ENCODE measurements at places on chromosomes 13 and 19.
A peak's percentile ranks its signal among the peaks of the same experiment; 100 is the strongest.

GRCh38 chr13:20482275-20482761, 43.3 kb downstream of the CRYL1 start:
- DNase-seq = no peak

GRCh38 chr19:30811397-30812098, 439.4 kb downstream of the ZNF536 start:
- no peak for DNase-seq

GRCh38 chr19:19486343-19487076, 28.8 kb downstream of the TSSK6 start:
- DNase-seq = no peak

DNA sequence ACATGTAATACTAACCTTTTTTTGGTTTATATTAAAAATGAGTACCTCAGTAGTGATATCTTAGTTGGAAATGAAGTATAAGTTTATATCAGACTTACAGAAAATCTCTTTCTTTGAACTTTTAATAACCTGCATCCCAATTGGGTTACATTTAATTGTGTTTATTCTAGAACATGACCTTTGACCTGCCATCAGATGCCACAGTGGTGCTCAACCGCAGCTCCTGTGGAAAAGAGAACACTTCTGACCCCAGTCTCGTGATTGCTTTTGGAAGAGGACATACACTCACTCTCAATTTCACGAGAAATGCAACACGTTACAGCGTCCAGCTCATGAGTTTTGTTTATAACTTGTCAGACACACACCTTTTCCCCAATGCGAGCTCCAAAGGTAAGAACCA, 12.4 kb downstream of the LAMP1 start:
- no peak for DNase-seq

DNA sequence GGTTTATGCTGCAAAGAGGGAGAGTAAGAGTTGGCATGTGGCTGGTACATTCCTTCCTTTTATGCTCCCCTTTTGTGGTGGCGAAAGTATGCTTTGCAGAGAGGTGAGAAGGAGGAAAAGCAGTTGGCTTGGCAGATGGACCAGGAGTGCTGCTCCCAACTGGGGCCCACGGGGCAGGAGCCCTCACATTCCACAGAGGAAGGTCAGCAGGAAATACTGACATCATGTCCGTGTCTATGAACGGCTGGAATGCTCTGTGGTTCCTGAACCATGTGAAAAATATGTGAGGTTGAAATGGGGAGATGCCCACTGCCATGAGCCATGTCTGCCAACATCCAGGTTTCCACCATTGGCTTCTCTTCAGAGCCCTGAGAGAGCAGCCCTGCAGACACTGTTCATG, 33.3 kb upstream of the GAS6 start:
- DNase-seq = no peak

DNA sequence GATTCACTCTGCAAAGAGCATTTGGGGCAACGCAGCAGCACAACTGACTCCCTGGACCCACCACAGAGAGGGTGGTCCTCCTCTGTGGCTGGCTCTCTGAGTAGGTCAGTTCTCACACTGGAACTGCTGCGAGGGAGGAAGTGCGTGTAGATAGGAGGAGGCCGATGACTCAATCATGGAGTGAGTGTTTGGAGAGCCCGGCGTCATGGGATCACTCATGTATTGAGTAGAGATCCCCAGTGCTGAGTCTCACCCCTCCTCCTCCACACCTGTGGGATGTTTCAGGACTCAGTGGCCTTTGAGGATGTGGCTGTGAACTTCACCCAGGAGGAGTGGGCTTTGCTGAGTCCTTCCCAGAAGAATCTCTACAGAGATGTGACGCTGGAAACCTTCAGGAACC, 8.9 kb downstream of the ZNF101 start:
- no peak for DNase-seq

- no peak for DNase-seq
These were observed 33.2 kb upstream of the KATNAL1 start for GRCh38 chr13:30340331-30341250.

- no peak for DNase-seq
These were observed 167.9 kb downstream of the KLF12 start for GRCh38 chr13:73966331-73966730.

- no peak for DNase-seq
These were observed 20.3 kb downstream of the PLA2G4C start for GRCh38 chr19:48090281-48090802.

GRCh38 chr19:49403404-49404187, 15.5 kb downstream of the KASH5 start:
- no peak for DNase-seq

DNA sequence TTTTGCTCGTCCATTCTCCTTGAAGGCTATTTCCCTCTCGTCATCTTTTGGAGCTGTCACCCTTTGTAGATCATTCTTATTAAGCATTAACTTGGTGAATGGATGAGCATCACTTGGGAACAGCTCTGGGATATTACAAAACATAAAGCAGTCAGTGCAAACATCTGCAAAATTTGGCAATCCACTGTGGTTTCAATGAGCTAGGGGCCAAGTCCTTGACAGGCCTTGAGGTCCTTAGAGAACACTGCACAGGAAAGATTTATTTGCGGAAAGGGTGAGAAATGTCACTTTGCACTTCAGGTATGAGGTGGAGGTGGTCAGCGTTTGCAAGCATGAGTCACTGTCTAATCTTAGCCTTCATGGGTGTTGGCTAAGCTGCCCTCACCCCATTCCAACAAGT, 239.7 kb upstream of the MAB21L1 start:
- no peak for DNase-seq

DNA sequence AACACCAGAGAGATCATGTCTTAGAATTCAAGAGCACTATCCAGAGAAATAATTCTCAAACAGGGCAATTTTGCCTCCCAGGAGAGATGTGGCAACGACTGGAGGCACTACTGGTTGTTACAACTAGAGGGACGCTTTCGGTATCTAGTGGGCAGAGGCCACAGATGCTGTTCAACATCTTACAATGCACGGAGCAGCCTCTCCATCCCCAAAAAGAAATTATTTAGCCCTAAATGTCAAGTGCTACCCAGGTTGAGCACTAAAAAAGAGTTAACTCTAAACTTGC, 78.6 kb downstream of the ABCC4 start:
- DNase-seq = no peak

GRCh38 chr13:57633141-57633949, 1.8 kb downstream of the PCDH17 start:
- DNase-seq = no peak

- no peak for DNase-seq
These were observed 4.7 kb upstream of the TMPRSS9 start for GRCh38 chr19:2355168-2356035.

DNA sequence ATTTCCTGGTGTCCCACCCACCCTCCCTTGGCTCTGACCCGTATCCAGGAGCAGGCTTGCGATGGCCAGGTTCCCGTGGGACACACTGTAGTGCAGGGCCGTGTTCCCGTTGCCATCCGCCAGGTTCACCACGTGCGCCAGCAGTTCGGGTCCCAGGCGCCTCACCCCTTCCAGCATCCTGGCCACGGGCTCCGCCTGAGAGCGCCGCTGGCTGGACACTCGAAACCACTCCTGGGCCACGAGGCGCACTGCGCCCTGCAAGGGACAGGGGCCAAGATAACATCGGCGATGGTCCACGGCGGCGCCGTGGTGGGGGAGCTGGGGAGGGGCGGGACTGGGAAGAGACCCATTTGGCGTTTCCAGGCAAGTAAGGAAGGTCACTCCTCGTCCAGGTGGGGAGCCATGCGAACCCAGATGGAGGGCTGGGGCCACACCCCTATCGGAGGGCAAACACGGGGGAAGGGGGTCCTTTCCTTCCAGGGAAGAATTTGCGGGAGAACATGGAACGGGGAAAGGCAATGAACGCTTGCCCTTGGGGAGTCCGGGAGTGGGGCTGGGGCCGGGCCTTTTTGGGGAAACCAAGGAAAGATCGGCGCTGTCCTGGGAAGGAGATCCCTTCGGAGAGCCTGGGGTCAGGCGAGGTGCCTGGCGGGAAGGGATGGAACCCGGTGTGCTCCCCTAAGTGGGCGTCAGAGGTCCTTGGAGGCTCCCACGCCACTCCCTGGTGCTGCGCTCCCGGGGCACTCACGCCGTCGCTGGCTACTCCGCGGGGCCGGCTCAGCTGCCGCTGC, 9.9 kb downstream of the KANK3 start:
- DNase-seq = no peak

- DNase-seq = no peak
These were observed 63.4 kb downstream of the SLC7A1 start for GRCh38 chr13:29532116-29532515.

DNA sequence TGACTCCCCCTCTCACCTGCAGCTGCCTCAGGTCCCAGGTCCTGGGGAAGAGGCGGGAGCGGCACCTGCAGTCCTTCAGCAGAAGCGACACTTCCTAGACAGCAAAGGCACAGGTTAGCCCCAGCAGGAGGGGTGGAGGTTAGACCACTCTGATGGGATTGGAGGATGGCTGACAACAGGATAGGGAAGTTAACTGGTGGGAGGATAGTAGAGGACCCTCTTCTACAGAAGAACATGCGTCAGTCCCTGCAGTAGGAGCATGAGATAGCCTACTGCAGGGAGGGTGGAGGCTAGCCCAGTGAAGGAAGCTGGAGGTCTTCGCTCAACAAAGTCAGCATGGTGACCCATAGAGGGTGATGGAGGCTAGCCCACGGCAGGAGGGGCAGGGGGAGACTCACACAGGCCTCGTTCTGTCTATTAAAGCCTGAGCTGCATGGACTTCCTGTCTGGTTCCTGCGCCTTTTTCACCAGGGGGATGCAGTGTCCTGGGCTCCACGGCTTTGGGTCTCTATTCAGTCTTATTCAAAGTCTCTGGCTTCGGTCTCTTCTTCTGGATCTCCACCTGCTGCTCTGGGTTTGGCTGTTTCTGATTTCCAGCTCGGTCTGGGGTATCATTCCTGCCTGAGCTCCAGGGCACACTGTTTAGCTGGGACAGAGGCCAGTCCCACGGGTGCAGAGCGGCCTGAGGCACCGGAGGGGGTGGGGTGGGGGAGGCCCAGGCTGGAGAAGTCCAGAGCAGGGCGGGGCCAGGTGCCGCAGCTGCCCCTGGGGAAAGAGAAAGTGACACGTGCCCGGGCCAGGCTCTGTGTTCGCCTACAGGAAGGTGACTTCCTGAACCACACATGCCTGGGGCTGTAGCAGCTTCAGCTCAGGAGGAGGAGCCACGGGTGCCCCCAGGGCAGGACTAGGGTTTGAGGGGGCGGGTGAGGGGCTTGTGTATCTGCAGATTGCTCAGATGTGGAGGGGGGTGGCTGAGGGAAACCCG, 7.3 kb downstream of the IFNL3 start:
- DNase-seq = no peak

- peak; percentile 34 for DNase-seq
These were observed 358.9 kb downstream of the DLEU7 start for GRCh38 chr13:50484472-50485113.

- DNase-seq = no peak
These were observed at the start of gene CD79A for GRCh38 chr19:41876847-41877832. CD79A (plus strand) TSS chr19:41877279; CDS start chr19:41877305, 26 bp downstream.

GRCh38 chr19:53057904-53058580, 13.5 kb downstream of the ERVV-2 start:
- peak; percentile 57 for DNase-seq

DNA sequence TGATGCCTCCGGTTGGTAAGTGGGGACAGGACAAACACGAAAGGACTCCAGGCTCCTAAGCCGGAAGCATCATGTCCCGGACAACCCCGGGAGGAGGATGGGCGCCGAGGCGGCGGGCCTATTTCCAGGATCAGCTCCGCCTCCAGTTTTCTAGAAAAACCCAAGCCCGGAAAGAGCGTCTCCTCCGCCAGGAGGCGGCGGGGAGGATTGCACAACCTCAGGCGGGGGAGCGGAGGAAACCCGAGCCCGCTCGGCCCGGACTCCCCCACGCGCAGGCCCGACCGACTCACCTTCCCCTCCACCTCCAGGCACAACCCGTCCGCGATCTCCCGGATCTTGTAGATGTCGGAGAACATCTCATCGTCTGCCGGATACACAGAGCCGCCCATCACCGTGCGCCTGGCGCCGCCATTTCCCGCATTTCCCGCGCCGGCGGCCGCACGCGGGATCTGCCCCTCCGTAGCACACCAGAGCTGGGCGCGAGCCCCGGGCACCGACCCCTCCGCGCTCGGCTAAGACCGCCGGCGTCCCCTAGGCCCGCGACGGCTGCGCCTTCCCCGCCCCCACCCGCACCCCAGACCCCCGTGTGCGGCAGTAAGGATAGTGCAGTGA, 455 bp downstream of the TPT1 start:
- DNase-seq = peak; percentile 52

DNA sequence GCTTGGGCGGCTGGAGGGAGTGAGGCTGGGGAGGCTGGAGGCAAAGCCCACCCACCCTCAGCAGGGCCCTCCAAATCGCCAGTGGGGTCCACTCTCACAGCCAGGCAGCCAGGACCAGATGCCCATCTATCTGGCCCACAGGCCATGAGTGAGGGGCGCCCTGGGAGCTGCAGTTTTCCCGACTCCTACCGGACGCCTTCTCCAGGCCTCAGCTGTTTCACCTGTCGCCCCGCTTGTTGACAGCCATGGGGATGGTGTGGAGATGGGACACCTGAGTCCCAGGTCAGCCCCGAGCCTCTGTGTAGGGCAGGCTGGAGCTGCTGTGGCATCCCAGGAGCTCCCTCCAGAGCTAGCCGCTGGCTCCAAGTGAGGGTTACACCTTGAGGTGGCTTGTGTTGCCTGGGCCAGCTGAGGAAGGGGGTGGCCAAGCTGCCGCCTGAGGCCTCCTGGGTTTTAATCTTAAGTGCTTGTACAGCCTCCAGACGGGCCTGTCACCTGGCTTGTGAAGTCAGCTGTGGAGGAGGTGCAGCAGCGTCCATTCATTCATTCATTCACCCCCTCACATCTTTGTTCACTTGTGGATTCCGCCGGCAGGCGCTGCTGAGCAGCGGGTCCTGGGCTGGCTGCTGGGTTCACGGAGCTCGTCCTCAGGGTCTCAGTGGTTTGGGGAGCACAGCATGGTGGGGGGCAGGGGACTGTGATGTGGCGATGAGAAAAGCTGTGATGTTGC, 52.0 kb downstream of the COMP start:
- no peak for DNase-seq

DNA sequence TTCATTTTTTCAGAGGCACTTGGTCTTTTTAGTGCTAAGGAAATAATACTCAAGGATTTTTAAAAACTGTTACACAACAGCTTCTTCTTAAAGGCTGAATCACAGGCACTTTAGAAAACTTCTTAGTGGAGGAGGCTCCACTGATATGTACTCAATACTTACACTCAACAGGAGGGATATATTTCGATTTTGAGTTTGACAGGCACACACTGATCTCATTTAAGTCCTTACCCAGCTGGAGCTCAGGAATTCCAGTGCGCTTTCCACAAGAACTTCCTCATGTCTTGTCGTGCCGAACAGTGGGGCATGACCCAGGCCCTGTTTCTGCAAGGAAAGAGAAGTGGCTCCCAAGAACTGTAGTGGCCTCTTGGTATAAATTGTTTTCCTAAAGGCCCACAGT, 103.8 kb downstream of the RGCC start:
- DNase-seq = no peak

Measured in NCI-H2227 treated with DMSO at 0.1 percent for 48 hours (cell line).